ENCODE measurements at places on chromosomes 7 and 10. TPM values are rescaled to one million over a fixed set of nuclear protein-coding genes. Genes with fewer than 3 reads are reported as not detected.

Gene TSPAN13
- total RNA-seq, result 0.91 TPM

Gene PDK4
- 1.2 TPM for total RNA-seq

Gene TMEM236
- 0.11 TPM for total RNA-seq

Gene TMEM184A
- total RNA-seq, result not detected

Gene NAMPT
- total RNA-seq, result 65.7 TPM

Gene PRPS1L1
- not detected for total RNA-seq

Gene MKLN1
- 35.7 TPM for total RNA-seq

Gene RBP3
- total RNA-seq, result not detected

Gene HIP1
- total RNA-seq, result 8.7 TPM

Gene FOXI2
- not detected for total RNA-seq

Gene PLA2G12B
- not detected for total RNA-seq

Gene ZNF783
- 23.7 TPM for total RNA-seq

Gene DENND2A
- not detected for total RNA-seq

Gene PCLO
- total RNA-seq, result not detected

Gene CYP3A4
- total RNA-seq, result not detected

Gene ITPRID1
- total RNA-seq, result not detected

Gene SCD
- total RNA-seq, result 212 TPM

Gene MYPN
- not detected for total RNA-seq

Gene CRHR2
- total RNA-seq, result not detected

Gene AKR1D1
- total RNA-seq, result not detected

Gene SLC26A3
- total RNA-seq, result not detected

Gene KNDC1
- 0.40 TPM for total RNA-seq

Gene COL26A1
- total RNA-seq, result not detected

Gene MUC3A
- total RNA-seq, result not detected

Gene TMEM140
- total RNA-seq, result 29.8 TPM

Gene COBL
- not detected for total RNA-seq

Gene AOAH
- 26.8 TPM for total RNA-seq

Gene SPDYE6
- total RNA-seq, result not detected

Gene ACSM6
- total RNA-seq, result not detected

Gene FIS1
- total RNA-seq, result 91.7 TPM

Gene CSGALNACT2
- total RNA-seq, result 39.5 TPM
